Tibial nerve (tissue), 4 donors: ENCODE measurements at places on chromosomes 6 and 20.

GRCh38 chr6:130529569-130530149 is 163.8 kb downstream of the TMEM200A start:
- no peak for DNase-seq

DNA sequence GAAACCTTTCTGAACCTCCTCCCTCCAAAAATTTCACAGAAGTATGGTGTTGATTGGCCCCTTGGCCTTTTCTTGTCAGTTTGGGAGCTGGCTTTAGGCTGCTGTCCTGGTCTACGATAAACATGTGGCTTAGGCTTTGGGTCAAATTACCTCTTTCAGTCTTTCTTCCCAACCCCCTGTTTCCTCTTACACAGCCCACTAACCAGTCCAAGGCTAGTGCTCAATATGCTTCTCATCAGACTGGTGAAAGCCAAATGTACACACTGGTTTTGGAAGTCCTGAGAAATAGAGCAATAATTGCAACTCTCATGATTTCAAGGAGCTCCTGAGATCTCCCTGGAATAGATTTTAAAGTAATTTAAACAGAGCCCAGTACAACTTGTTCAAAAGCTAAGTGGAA is 933.7 kb upstream of the GJE1 start:
- no peak for DNase-seq

- DNase-seq, result no peak
Measured at GRCh38 chr6:158977382-158977781, 22.6 kb downstream of the RSPH3 start.

DNA sequence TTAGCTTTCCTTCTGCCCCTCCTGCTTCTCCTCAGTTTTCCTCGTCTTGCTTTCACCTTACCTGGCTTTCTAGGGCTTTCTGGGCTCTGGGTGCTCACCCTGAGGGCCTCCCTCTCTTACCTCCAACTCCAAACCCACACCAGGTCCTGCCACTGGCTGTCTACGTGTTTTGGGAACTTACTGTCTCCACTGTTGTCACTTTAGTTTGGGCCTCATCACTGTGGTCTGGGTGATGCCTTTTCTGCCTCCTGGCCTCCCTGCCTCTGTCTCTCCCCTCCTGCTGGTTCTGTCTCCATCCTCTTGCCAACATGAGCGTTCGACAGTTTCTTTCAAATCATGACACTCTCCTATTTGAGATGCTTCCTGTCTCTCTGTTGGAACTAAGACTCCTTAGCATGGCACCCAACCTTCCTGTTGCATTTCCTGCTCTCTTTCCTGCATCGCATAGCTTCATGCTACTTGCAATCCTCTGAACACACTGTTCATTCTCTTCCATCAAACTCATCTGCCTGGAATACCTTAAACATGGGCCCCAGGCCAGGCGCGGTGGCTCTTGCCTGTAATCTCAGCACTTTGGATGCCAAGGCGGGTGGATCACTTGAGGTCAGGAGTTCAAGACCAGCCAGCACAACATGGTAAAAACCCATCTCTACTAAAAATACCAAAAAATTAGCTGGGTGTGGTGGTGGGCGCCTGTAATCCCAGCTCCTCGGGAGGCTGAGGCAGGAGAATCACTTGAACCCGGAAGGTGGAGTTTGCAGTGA is 5.5 kb downstream of the CD40 start:
- DNase-seq, result no peak

- DNase-seq, result no peak
Measured at GRCh38 chr6:119308991-119309657, 40.4 kb downstream of the MAN1A1 start.

DNA sequence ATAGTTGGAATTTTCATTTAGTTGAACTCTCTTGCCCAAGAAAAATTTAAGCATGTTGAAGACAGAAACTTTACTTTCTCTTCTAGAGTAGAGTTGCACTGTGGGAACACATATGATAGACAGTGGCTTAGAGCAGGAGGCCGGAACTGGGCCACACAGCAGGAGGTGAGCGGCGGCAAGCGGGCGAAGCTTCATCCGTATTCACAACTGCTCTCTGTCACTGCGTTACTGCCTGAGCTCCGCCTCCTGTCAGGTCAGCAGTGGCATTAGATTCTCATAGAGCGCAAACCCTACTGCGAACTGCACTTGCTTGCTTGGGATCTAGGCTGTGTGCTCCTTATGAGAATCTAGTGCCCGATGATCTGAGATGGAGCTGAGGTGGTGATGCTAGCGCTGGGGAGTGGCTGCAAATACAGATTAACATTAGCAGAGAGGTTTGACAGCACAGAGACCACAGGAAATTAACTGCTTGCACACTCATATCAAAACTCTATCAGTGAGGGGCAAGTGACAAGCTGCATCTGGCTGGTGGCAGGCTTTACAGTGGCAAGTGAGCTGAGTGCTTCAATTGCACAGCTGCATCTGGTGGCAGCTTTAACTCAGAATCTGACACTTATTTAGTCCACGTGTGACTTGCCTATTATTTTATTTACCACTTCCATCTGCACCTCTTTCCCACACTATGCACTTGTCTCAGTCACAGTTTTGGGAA is 174.9 kb upstream of the C6orf118 start:
- DNase-seq, result no peak

DNA sequence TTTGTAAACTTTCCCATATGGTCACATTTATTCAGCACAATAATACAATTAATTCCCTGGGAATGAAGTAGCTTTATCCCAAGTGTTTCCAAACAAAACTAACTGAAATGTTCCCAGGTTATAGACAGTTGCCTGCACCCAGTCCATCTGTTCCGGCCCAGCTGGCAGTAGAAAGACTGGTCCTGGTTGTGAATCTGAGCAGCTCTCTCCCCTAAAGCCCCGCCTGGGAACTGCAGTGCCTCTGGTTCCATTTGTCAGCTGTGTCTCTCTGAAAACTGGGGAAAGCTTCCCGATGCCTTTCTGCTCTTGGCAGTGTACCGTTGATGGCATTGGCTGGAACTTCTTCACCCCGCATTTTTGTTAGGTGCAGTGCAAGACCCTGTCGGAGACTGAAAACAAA is 8.7 kb downstream of the MTHFD1L start:
- no peak for DNase-seq

DNA sequence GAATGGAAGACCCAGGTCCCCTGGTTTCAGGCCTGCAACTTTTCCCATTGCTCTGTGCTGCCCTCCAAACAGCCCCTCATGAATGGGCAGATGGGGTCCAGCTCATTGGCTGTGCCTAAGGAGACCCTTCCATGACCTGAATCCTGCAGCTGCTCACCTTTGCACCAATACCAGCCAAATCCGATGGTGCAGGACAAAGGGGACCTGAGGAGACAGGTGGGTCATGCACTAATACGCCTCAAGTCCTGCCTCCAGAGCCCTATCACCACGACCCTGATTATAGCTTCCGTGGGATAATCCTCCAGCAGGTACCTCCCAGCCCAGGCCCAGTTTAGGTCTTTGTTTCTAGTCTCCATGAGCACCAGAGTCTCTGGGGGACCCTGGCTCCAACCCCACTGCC is 16.8 kb downstream of the TREM1 start:
- DNase-seq, result no peak

GRCh38 chr20:7178004-7178403 is 410.5 kb downstream of the BMP2 start:
- DNase-seq, result no peak

GRCh38 chr20:16007962-16008361 is 565.3 kb downstream of the KIF16B start:
- DNase-seq, result no peak

DNA sequence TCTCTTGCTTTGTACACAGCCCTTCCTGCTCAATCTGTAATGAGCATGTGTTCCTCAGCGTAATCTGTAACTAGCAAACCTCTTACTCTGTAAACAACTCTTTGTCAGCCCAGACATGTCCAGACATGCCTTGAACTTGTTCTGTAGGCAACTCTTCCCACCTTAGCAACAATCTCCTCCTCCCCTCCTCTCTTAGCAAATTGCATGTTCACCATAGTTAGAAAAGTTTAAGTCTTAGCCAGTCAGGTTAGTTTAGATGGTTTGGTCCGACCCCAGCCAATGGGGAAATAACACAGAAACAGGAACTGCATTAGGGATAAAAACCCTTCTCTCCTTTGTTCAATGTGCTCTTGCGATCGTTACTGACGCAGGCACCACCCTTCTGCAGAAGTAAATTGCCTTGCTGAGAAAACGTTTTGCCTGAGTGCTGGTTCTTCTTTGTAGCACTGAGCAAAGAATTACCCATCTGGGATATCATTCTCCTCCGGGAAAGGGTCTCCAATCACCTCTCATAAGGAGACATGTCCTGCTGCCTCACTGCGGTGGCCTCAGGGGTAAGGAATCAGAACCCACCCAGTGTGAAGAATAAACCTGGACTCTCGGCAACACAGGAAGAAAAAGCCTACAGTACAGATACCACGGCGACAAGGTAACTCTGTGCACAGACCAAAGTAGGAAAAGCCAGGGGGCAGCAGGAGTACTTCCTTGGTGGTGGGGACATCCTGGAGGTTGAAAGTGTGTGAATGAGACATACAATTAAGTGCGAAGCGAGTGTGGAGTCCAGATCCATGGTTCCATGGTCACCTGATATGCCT is 26.2 kb downstream of the PLN start:
- DNase-seq, result no peak

DNA sequence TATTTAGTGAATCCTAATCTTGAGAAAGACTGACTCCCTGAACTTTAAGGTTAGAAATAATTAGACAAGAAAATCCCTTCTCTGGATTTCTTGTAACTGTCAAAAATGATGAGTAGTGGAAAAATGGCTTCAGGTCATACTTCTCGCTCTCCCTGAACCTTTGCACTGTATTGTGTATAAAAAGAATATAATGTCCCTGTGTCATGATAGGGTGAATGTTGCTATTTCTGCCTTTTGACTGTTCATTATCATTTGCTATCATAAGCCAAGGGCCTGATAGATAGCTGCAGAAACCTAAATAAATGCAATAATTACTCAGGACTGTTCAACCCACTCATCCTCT is 39.3 kb downstream of the ALDH8A1 start:
- DNase-seq, result no peak

- DNase-seq, result no peak
Measured at GRCh38 chr6:145723646-145724045, 11.7 kb downstream of the EPM2A start.

GRCh38 chr6:31572041-31572911 is at the start of gene LTA:
Gene LTA, plus strand, starts transcription at chr6:31572289. Its CDS starts 454 bp downstream, at chr6:31572743.
- no peak for DNase-seq

DNA sequence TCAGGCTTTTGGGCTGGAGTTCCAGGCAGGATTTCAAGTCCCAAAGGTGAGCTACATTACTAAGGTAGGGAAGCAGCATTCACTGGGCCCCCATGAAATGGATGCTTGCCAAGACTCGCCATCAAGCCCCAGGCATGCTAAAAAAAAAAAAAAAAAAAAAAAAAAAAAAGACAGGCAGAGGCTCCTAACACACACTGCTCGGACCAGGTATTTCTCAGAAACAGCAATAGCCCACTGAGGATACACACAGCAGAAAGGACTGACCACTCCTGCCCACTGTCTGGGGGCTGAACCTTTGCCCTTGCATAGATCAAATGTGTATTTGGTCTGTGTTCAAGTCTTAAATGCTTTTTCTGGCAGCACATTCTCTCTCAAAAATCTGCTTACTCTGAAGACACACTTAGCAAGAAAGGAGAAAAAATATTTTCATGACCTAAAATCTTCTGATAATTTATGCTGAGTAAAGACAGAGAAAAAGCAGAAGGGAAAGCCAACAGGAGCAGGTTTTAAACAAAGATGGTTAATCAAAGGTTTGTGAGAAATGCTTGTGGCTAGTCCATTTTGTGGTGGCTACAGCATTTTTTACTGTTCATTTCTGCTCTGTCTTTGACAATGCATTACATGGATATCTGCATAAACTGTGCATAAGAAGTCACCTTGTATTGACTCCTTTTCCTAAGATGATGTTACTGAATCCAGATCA is 37.9 kb upstream of the BEND6 start:
- no peak for DNase-seq

DNA sequence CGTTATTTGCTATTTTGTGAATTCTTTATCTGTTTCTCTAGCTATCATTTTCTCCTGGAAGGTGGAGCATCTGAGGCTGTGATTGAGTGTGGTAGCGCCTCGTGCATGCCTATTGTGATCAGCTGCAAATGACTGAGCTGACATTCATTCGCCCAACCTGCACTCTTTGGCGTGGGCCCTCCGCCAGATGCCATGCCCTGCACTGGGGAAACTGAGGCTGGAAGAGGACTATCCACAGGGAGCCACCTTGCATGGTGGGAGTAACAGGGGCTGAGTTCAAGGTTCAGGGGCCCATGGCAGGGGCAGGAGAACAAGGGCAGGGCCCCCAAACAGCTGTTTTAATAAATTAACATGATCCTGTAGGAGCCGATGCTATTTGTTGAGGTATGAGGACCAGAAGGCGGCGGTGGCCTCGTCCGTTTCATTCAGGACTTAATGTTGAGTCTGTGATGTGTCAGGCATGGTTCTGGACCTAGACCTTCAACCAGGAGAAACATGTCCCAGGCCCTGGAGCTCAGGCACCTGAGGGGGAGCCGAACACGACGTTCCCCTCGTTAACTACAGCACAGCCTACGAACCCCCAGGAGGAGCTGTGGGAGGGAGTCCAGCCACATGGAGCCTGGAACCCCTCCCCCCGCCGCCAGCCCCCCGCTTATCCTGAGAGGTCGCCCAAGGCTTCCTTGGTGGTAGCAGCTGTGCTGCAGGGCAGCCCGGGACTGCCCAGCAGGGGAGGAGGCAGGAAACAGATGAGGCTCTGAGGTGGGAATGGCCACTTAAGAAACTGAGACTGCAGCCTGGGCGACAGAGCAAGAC is 242.9 kb downstream of the CDH4 start:
- DNase-seq, result no peak

DNA sequence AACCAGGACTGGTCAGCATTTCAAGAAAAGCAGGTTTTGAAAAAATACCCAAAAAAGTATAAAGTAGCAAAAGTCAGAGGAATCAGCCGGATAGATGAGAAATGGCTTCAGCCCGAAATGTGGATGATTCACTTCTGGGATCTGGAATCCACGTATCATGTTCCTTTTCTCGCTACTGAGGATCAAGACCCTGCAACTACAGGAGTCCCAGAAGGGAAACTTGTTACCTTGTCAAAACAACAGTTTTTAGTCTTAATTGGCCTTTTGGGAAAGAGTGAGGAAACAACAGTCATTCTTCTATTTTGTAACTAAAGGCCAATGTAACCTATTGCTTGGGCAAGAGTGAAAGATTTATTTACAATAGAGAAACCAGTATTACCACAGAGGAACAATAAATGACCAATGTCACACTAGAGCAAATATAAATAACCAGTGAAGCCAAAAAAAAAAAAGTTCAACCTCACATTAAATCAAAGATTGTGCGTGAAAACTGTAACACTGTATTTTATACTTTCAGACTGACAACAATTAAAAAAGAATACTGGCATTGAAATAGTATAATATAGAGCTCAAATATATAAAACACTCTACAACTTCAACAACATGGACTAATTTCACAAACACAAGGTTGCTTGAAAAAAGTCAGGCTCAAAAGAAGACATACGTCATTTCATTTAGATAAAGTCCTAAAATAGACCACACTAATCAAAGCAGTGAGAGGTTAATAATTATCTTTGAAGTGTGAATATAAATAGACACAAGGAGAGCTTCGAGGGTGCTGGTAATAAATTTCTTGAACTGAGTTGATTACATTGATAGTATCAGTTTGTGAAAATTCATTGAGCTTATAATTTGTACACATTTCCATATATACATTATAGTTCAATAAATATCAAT is 116.2 kb downstream of the GFRAL start:
- DNase-seq, result no peak

GRCh38 chr6:40930555-40930954 is 108.5 kb downstream of the UNC5CL start:
- DNase-seq, result no peak
